ENCODE measurements at places on chromosomes 6 and 20.

DNA sequence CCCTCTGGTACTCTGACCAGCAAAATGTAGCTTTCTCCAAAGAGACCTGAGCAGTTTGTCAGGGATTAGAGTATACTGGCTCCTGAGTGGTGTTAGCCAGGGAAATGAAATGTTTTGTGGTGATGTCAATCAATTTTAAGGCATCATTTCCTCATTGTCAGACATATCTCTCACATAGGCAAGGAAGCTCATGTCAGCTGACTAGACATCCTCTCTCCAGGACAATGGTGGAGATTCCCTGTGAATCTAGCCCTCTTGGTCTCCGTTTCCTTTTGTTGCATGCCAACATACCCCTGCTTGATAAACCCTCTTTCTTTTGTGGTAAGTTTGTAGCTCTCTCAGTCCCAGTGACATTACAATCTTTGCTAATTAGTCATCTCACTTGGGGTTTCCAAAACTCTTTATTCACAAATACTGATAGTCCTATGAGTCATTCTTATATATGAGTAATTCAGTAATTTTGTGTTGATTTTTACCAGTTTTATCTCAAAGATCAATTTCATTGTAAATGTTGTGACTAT is 135.6 kb upstream of the PTPRK start:
- no peak for DNase-seq

GRCh38 chr20:9441948-9442347 is 72.4 kb upstream of the LAMP5 start:
- DNase-seq: no peak

DNA sequence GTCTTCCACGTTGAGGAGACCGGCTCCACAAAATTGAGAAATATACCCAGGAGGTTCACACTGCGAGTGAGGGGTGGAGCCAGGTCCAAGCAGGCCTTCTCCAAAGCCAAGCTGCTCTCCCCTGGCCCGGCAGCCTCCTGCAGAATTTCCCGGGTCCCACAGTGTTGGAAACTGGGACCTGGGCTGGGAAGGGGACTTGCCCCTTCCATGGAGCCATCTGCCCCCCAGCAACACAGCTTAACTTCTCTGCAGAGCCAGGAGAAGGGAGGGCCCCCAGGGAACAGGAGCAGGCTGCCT is 35.4 kb downstream of the MDFI start:
- DNase-seq: no peak

DNA sequence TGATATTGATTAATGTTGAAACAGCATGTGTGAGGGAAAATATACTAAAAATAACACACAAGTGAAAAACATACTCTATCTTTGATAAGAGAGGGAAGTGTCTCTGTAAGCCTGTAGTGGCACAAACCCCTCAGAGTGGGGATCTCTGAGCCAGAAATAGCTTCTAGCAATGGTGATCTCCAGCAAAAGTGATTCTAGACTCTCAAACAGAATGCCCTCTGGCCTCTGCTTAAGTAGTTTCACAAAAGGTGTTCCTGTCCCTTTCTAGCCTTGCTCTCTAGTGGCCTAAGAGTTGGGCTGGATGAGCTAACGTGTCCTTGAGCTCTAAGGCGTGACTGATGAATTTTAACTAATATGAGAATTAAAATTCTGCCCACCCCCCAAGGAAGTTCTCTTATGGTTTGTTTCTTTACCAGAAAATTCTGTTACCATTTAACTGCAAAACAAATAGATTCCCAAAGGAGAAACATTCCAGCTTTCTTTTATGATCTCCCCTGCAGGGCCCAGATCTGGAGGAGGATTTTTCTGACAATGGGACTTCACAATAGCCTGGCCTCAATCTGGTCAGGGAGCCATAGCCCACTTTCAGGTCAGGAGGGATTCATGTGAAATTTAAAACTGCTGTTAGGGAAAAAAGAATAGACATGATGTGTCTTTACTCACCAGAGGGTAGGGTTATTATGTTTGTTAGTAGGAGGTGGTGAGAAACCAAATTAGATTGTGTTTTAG is 182.5 kb upstream of the LAMP5 start:
- no peak for DNase-seq

DNA sequence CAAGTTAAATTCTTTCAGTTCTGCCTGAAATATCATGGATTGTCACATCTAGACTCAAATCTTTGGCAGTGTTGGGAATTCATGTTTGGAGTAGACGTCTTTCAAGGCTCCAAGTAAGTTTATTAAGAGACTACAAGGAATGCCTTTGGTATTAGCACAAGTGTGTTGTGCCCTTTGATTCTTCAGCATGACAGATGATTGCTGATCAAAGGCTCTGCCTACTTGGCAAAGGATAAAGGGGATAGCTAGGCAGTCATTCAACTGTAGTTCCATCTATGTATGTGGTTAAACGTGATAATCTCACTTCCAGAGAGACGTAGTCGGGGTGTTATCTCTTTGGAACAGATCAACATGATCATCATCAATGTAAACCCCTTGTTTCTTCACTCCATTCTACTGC is 86.2 kb downstream of the SPTLC3 start:
- no peak for DNase-seq

GRCh38 chr20:51042657-51043247 is 19.8 kb upstream of the KCNG1 start:
- no peak for DNase-seq

DNA sequence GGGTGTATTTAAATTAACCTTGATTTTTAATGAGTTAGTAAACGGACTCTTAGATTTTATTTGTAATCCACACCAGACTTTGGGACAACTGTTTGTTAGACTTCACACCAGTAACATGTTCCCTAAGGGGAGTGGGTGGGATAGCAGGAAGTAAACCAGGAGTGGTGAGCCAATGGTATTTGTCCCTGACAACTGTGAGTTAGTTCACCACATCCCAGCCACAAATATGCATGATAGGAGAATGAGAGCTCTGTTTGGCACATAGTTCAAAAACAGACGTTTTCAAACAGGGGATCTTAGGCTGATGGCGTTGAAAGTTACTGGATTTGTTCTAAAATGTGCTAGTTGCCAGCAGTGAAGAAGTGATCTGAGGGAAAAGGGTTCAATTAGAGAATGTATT is 18.7 kb upstream of the COL10A1 start:
- DNase-seq: no peak

GRCh38 chr6:134221250-134221649 is 96.7 kb downstream of the SGK1 start:
- no peak for DNase-seq
